ENCODE measurements at places on chromosomes 3 and 15.
A peak's percentile ranks its signal among the peaks of the same experiment; 100 is the strongest.

- DNase-seq, result no peak
Measured at GRCh38 chr15:25859838-25860645, 3.1 kb downstream of the ATP10A start.

DNA sequence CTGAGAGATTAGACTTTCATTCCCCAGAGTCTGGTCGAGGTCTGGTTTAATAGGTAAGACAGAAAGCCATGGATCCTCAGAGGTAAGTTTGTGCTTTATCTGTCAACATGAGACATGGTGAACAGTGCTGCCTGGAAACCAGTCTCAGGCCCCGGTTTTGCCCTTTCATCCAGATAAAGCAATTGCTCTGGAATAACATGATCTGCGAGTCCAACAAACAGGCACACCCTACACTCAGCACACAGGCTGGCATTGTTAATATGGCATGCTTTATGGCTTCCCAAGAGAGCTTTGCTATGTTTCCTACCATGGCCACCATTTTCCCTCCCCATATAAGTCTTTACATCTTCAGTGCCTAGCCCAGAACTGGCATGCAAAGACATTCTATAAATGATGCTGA is 30.1 kb upstream of the MNS1 start:
- DNase-seq, result no peak

GRCh38 chr15:20671675-20672074 is 130.1 kb upstream of the GOLGA6L6 start:
- DNase-seq, result no peak

DNA sequence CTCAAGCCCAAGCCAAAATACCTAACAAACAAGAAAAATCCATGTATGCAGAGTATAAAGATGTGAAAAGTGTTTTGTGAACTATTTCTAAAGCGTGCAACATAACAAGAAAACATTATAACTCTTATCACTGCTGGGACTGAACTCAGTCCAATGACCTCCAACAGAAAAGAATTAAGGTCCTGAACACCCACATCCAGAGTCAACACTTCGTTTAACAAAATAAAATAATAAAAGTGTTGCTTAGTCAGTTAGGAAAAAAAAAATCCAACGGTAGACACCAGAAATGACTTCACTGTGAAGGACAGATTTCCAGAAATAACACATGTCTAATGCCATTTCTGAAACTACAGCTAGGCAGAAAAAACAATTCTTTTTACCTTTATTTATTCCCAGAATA is 28.0 kb downstream of the MB21D2 start:
- DNase-seq, result no peak

GRCh38 chr3:188531210-188531609 is 377.3 kb downstream of the LPP start:
- peak; percentile 76 for DNase-seq

DNA sequence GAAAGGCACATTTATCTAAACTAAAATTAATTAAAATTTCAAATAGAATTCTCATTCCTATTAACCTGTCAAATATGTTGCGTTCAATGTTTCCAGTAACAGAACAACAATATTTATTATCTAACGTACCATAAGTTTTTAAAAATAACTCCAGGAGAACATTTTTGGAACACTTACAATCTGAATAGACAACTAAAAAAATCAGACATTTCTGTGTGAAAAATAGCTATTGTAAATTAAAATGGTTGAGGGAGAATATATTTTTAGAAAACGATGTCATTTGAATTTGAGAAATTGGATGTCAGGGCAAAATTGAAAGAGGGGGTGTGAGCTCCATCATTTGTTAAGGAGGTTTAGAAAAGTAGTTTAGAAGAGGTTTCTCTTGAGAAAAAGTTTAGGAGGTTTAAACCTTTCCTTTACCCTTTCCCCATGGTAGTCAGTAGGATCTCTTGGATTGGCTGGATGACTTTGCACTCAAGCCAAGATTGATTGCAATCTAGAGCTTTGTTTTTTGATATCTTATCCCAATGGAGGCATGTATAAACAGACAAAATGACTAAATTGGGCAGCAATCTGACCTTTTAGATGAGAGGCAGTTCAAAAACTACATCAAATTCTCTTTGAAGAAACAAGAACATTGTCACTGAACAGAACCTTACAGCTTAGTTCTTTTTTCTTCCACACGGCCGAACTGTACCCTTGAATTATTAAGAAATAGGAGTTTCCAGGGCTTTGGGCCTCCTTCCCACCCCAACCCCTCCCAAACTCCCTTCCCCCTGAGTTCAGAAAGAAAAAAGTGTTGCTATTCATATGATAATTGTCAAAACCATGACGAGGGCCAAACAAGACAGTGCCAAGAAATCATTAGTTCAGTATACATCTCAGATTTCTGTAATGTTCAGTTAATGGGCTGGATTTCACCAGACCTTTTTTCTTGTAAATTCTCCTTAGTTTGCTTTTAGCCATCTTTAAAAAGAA is 79.7 kb upstream of the CDIN1 start:
- DNase-seq, result no peak

DNA sequence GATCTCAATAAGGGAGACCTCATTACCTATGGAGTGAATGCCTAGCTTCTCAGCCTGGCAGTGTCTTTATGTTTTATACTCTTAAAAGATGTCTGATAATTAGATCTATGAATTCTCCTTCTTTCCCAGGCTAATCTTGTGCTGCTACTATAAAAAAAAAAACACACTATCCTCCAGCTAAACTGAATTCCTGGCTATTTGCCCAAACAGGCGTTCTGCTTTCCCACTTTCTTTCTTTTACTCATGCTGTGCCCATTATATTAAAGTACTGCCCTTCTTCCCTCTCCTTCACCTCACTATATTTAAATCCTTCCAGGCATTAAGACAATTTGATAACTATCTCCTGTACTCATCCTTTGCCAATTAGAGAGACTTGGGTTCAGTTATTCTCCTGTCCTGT is 1134.9 kb downstream of the ROBO2 start:
- no peak for DNase-seq

DNA sequence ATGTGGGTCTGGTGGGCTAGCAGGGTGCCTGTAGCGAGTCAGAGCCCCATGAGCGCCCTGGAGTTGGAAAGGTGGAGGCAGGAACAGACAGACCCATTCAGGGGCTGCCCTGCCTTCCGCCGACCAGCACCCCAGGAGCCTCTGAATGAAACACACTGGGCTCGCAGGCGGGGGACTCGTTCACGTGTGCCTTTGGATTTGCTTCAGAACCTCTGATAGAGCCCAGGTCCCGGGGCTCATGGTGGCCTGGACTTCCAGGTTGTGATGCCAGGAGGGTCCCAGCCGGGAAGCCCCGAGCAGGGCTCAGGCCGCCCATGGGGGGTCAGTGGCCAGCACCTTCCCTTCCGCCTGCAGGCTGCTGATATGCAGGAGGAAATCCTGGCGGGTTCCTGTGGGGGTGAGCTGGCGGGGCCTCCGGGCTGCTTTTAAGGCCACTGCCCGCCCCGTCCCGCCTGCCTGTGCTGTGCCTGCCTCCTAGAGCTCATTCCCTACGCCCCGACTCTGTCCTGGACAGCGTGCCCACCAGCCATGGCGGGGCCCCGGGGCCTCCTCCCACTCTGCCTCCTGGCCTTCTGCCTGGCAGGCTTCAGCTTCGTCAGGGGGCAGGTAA is at the start of gene STAB1:
STAB1 (plus strand) TSS at position 453 of the 610 bp plus-strand sequence; CDS start at position 529, 76 bp downstream.
- DNase-seq, result peak; percentile 15

DNA sequence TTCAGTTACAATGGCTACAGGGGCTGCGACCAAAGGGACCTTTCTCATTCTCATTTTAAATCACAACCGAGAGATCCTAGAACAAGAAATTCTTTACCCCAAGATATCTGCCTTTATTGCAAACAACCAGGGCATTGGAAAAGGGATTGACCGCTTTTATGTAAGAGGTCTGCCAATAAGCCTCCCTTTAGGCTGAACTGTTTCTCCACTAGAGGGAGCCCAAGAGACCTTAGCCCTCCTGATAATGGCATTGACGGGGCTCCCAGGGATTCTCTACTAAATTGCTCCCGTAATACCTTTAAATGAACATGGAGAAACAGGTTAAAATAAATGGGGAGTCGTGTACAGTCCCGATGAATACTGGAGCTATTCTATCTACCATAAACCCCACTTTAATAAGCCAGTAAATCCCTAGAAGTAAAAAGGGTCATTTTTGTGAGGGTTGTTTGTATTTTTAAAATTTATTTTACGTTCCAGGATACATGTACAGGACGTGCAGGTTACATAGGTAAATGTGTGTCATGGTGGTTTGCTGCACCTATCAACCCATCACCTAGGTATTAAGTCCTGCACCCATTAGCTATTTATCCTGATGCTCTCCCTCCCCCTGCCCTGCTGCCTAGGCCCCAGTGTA is 7.5 kb upstream of the IGSF10 start:
- peak; percentile 56 for DNase-seq

DNA sequence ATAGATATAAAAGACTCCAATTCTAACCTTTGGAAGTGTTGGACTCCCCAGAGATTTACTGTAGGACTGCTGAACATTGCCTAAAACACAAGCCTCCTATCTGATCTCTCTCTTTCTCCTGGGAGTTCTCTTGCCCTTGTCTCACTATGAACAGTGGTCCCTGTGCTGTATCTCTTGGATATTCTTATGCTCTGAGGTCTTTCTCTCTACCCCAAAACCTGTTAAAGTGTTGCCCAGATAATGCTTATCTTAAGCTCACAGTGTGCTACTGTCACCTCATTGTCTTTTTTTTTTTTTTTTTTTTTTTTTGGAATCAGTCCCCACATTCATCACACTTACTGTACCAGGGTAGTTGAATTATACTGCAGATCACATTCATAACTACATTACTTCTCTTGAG is 131.0 kb upstream of the CBLB start:
- DNase-seq, result no peak
